ENCODE measurements at places on chromosomes 4 and X.

DNA sequence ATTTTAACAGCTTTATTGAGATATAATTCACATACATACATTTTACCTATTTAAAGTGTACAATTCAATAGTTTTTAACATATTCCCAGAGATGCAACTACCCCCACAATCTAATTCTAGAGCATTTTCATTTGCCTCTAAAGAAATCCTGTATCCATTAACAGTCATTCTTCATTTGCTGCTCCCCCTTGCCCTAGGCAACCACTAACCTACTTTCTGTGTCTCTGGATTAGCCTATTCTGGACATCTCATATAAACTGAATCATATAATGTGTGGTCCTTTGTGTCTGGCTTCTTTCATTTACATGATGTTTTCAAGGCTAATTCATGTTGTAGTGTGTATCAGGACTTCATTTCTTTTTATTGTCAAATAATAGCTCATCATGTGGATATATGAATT, 105.1 kb upstream of the GRPR start:
- no peak for DNase-seq

GRCh38 chr4:71251261-71251660, 87.6 kb upstream of the SLC4A4 start:
- no peak for DNase-seq

DNA sequence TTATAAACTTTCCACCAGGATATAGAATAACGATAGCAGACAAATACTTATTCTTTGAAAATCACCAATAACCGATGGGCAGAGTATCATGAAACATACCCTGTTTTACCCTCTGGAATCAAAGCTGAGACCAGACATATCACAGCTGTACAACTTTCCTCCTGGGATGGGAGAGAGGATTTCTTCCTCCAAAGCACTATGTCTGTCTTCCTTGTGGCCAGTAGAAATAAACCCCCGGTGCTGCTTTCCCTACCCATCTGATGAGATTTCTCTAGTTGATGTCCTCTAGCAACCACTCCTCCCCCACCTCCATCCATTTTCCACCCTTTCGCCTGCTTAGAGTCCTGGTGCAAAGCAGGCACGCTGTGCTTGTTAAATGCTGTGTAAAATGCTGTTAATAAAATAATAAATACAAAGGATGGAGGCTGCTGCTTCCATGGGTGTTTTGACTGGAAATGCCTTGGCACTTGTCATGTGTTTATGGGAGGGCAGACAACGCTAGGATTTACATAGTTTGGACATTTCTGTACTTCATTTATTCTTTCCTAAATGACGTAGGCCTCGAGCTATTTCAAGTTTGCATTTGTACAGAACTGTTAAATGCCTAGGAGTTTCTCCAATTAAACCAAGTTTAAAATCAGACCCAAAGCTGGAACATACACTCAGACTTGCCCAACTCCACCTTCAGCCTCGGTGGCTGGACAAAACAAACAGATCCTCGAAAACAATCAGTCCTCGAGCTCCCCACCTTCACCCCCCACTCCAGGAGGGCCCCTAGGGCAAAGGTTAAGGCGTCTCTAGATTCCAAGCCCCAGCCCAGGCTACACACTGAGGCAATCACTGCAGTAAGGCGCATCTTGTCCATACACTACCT, 10.1 kb downstream of the BCOR start:
- no peak for DNase-seq

DNA sequence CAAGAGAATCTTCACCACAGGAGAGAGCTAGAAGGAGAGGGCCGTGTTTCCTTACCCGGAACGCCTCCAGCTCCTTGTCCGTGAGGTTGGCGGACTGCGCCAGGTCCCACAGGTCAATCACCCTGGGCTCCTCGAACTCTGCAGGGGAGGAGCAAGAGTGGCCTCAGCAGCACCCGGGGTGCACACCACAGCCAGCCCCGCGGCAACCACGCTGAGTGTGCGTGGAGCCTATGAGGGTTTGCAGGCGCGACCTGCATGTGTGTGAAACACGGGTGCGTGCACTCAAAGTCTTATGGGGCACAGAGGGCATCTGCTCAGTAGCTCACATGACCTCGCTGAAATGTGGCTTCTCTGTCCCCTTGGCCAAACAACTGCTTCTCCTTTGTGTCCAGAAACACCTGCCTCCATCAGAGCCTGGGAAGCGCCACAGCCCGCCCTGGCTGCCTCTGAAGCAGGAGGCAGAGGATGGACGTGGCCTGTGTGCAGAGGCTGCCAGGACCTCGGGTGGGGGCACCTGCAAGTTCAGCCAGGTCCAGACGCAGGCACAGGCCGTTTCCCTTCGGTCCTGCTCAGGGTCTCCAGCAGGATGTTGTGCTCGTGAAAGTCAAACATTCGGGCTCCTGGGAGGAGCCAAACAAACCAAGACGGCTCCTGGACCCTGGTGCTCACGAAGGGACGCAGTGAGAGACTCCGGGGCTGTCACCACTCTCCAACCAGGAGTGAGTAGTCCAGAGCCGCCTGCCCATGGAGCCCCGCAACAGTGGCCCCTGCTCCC, 16.0 kb downstream of the LRPAP1 start:
- DNase-seq: no peak

DNA sequence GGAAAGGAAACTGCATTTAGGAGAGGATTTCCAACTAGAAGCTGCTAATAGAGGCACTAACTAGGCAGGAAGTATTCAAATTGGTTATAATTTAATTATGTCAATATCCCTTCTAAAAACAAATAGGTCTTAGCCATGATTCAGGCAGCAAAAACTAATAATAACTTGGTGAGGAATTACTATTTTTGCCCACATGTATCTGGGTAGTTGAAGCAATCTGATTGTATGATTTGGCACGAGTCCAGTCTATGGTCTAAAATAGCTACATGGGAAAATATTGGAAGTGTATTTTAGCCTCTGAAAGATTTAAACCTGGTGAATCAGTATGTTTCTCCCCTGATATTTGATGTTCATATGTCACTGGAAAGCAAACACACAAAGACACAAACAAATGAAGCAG, 62.2 kb downstream of the MFAP3L start:
- DNase-seq: no peak

GRCh38 chrX:49192722-49193328, 6.7 kb upstream of the PRICKLE3 start:
- DNase-seq: peak; percentile 34

DNA sequence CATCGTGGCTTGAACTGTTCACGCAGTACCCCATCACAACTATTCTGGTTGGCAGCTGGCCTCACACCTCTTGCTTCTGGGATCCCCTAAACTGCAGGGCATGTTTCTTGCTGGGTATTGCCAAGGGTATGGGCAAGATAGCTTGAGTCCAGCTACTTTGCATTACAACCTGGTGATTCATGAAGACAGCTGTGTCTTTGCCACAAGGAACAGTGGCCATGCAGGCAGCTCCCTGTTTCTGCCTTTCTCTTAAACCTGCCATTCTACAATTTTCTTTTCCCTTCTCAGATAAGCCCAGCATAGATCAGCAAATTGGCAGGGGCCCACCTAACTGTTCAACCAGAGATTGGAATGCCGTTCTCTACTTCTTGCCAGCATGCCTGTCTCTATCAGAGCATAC, 42.8 kb downstream of the TENM3 start:
- no peak for DNase-seq

GRCh38 chr4:113423631-113424030, 337.9 kb downstream of the CAMK2D start:
- DNase-seq: no peak

All from bronchial epithelial cell (primary cell).